ENCODE measurements at places on chromosomes 3 and 15.

DNA sequence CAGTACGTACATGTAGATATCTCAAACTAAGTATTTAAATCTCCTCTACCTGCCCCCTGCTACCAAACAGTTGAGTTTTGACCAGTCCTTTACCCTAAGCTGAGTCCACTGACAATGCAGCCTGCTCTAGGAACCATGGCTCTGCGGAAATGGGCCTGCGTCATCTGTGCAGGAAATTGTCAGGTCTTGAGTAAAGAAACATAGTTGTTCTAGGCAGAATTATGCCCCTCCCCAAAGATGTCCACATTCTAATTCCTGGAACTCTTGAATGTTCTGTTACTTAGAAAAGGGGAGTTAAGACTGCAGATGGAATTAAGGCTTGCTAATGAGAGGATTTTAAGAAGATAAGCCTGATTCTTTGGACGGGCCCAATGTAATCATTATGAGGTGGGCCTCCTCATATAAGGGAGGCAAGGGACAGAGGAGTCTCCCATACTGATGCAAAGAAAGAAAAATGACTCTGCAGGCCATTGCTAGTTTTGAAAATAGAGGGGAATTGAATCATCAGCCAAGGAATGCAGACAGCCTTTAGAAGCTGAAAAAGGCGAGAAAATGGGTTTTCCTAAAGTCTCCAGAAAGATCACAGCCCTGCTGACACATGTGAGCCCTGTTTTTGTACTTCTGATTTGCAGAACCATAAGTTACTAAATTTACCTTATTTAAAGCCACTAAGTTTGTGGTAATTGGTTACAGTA is 5.5 kb upstream of the VGLL3 start:
- DNase-seq, result no peak

GRCh38 chr15:66866656-66867055 is 164.6 kb downstream of the SMAD6 start:
- no peak for DNase-seq

DNA sequence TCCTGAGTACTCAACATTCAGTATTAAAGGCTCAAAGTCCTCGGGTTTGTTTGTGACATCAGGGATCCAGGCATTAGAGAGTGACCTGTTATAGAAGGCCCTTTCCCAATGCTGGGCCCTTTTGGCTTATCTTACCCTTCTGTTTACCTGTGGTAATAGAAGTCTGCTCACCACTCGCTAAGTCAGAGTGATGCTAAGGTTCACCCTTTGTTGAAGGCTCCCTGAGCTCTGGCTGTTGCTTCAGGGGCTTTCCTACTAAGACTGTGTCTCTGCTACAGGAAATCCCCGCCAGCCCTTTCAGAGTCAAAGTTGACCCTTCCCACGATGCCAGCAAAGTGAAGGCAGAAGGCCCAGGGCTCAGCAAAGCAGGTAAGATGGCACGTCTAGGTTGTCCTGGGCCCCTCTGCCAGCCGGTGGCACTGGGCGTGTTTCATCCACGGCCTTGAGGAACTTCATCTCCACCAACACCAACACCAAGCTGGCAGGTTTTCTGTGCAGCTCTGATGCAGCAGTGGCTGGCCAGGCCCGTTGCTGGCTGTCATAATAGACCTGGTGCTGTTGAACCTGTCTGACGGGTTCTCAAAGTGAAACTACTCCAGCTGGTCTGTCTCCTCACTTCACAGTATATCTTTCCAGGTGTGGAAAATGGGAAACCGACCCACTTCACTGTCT is 99.1 kb downstream of the DNASE1L3 start:
- DNase-seq, result peak; percentile 25

DNA sequence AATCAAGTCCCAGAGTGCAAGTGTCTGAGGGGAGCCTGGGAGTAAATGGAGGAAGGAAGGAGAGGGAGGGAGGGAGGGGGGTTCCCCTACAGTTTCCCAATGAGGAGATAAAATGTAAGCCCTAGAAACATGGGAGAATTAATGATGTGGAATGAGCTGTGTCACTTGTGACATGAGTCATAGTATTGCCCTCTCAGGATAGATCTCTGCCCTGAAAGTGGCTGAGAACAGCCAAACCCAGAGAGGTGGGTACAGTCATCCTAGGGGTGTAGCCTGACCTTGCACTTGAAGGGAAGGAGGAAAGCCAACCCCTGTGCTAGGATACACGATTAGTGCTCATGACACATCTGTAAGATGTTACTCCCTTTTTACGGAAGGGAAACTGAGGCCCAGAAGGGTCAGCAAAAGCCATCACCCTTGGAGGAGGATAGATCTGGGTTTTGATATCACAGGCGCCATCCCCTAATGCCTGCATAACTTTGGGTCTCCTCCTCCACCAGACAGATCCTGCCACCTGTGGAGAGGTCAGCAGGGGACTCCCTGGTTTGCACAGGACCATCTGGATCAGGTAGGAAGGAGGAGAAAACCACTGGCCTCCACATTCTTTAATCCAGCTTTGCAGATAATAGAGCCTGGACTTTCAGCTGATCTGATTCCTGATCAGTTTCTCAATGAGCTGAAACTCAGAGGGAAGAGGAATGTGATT is 23.1 kb upstream of the USP3 start:
- no peak for DNase-seq

DNA sequence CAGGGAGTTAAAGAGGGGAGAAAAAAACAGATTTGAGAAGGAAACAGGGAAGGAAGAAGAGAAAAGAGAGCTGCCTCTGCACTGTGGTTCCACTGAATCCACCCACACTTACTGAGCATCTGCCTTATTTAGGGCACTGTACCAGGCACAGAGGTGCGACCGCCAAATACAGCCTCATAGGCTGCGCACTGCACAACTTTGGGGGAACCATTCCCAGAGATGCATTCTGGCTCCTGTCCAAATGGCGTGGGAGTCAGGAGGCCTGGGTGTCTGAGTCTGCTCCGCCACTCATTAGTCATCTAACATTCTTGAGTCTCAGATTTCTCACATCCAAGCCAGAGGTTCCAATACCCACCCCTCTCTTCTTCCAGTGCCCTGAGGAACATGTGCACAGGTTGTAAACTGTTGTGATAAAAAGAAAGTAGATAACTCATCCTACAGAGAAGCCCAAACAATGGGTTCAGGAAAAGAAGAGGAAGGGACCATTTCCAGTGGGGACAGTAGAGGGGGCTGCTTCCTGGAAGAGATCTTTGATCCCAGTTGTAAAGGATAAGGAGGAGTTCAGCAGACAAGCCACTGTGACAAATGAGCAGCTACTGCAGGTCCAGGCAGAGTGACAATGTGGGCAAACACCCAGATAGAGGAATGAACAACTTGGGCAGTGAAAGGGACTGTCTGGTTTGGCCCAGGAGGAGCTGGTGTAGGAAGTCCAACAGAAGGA is 254.6 kb downstream of the UACA start:
- no peak for DNase-seq

DNA sequence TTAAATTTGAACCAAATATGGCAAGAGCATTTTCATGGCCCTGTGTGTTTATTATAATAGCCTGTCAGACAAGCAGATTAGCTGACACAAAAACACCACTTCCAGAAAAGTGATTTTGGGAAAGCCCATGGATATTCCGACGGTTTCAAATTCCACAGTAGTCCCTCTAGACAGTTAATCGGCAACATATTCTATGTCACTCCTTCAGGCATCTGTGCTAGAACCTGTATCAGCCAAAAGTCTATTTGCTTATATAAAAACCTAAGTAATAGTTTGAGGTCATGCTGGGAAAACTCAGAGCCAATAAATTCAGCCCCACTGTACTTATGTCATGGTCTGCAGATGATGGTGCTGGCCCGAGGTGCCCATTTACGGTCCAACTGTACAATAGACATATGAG is 110.2 kb upstream of the ARHGEF26 start:
- no peak for DNase-seq

DNA sequence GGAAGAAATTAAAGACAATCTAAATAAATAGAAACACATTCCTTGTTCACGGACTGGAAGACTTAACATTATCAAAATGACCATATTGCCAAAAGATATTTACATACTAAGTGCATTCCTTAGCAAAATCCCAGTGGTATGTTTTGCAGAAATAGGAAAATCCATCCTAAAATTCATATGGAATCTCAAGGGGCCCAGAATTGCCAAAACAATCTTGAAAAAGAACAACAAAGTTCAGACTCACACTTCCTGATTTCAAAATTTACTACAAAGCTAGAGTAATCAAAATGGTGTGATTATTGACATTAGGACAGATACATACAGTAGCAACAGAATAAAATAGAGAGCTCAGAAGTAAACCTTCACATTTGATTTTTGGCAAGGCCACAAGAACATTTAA is 515.5 kb downstream of the OCA2 start:
- no peak for DNase-seq

GRCh38 chr3:102673271-102674115 is 238.7 kb downstream of the ZPLD1 start:
- peak; percentile 50 for DNase-seq

GRCh38 chr3:191246630-191247029 is 47.6 kb downstream of the OSTN start:
- DNase-seq, result no peak

- DNase-seq, result no peak
Measured at GRCh38 chr3:27544372-27544865, 60.2 kb upstream of the SLC4A7 start.

DNA sequence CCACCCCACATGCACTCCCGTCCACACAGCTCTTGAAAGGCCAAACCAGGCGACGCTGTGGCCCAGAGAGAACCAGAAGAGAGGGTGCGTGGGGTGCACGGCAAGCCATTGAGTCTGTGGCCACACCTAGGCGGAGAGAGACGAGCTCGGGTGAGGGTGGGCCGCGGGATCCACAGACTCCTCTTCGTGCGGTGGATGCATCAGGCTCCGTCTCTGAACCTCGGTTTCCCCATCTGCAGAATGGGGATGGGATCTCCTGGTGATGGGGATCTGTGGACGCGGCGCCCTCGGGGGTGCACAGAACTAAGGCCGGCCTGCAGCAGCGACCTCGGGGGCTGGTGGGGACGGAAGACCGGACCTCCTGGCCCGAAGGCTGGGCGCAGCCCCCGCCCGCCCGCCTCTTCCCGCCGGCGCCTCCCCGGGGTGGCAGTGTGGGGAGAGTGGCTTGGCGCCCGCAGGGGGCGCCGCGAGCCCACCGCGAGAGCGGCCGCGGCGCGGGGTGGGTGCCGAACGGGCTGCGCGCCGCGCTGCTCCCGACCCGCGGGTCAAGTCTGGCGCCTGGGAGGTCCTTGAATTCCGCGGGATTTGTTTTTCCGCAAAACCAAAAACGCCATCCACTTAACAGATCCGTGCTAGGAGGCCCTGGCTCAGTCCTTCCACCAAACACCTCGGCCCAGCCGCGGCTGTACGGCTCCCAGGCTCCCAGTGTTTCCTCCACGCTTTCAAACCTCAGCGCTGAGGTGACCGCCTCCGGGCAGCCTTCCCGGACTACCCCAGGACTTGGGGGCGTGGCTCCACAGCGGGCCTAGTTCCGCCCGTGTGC is 13.2 kb upstream of the ADPGK start:
- DNase-seq, result peak; percentile 60

DNA sequence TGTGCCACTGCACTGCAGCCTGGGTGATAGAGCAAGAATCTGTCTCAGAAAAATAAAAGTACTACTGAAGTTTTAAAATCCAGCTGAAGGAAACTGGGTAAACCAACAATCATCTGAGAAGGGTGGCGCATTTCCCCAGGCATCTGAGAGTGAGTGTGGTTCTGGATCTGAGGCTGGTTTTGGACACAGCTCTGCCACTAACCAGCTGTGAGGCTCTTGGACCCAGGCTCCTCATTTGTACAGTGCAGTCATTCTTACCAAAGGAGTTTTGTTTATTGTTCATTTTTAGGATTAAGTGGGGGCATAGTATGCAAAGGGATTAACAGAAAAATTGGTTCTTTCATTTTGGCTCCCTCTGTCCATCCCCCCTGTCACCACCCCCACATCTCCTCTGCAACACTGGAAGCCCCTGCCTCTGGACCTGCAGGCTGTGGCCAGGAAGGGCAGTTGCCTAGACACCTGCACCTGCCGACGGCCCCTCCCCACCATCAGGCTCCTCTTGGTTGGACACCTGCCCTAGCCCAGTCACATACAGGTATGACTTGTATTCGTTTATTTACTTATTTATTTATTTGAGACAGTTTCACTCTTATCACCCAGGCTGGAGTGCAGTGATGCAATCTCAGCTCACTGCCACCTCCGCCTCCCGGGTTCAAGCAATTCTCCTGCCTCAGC is 8.8 kb downstream of the NUP210 start:
- no peak for DNase-seq

- DNase-seq, result no peak
Measured at GRCh38 chr3:192055946-192056345, 595.0 kb downstream of the PYDC2 start.

DNA sequence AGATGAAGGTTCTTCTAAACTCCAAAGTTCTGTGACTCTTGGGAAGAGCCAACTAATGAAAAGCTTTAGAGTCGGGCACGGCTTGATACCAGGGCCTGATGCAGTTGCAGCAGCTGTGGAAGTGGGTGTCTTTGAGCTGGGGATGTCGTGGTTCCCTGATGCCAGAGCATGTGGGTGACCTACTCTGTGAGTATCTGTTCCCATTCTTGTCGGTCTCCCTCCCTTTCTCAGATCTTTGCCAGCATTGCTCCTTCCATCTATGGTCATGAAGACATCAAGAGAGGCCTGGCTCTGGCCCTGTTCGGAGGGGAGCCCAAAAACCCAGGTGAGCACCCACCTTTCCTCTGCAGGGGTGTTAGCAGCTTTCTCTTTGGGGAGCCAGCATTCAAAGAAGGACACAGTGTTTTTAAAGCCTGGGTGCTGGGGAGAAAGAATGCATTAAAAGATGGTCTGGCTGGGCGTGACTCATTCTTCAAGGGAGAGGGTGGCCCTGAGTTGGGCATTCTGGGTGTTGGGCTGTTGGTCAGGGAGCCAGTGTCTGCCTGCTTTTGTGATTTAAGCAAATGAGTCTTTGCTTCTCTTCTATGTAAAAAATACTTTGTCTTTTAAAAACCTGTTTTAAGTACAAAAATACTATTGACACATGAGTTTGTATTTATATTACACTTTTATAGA is 13.2 kb upstream of the PODXL2 start:
- DNase-seq, result no peak

DNA sequence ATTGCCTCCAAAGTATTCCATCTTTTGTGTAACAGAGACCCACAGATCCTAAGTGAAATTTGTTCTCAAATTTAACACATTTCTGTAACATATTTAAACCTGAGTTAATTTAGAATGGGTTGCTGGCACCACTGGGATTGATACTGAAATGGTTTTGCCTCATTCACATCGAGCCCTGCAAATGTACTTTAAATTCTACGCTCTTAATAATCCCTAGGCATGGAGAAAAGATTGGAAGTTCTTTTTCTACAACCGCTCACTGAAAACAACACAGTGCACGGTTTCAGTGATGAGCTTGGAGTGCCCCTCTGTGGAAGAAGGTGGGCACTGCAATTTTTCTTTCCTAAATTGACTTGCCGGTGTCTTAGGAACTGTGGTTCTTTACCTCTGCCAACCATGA is 109.9 kb upstream of the ATP11B start:
- peak; percentile 66 for DNase-seq

All from CD4-positive, alpha-beta T cell treated with Interleukin-12 subunit alpha and Interleukin-12 subunit beta, for 1 hour (primary cell).